ENCODE measurements at places on chromosomes 1 and 21.

GRCh38 chr1:11061652-11062365, 2.0 kb upstream of the SRM start:
- no peak for DNase-seq

- no peak for DNase-seq
These were observed at the start of gene ELAVL4 for GRCh38 chr1:50108497-50109059. TSS of gene ELAVL4 (plus strand) at chr1:50108920. CDS start at chr1:50109190, 270 bp downstream.

GRCh38 chr21:34845521-34846451, 177.0 kb downstream of the CLIC6 start:
- DNase-seq = no peak

GRCh38 chr1:227234998-227235405, 83.3 kb downstream of the CDC42BPA start:
- DNase-seq = no peak

- DNase-seq = no peak
These were observed 8.4 kb upstream of the SLC37A1 start for GRCh38 chr21:42505090-42505726.

DNA sequence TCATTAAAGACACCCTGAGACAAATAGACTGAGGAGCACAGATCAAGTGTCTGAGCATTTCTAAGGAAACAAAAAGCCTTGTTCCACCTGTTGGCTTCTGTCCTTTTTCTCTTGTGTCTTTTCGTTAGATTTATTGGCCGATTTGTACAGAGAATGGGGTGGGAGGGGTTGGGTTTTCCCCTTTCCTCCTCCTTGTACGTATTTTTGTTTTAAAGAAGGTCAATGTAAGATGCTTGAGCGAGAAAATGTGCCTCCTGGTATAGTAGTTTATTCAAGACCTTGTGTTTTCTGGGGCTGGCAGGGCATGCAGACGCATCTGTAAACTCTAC, 1.2 kb downstream of the BCL9 start:
- no peak for DNase-seq

DNA sequence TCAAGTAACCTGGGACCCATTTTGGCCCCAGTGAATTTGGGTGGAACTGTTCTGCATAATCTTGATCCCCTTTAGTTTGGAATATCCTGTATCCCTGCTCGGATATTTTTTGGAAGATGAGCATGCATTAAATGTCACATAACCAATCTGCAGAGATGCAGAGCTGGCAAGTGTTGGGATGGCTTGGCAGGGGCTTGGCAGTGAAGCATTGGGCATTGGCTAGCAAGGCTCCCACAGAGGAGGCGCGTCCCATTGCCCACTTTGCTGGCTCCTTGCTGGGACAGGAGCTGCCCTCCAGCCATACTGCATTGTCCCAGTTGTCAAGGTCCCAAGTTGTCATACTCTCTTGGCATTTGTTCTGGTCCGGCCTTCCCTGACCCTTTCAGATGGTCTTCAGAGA, 29.9 kb downstream of the LAMC2 start:
- no peak for DNase-seq

DNA sequence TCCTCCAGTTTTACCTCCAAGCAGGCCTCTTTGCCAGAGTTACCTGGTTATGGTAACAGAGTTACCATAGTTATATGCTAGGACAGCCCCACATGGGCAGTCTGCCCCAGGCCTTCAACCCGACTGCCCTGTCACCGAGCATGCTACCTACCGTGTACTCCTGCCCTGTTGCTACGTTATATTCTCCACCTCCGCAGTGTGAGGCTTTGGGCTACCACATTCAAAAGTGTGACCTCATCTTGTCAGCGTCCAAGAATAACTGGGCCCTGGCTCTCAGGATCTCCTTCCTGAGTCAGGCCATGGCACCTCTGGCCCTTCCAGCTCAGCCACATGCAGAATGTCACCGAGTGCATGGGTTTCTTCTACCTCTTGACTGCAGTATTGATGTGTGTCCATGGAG, 8.9 kb downstream of the MAPKAPK2 start:
- DNase-seq = no peak

GRCh38 chr1:227892489-227893299, 55.0 kb downstream of the WNT9A start:
- no peak for DNase-seq

DNA sequence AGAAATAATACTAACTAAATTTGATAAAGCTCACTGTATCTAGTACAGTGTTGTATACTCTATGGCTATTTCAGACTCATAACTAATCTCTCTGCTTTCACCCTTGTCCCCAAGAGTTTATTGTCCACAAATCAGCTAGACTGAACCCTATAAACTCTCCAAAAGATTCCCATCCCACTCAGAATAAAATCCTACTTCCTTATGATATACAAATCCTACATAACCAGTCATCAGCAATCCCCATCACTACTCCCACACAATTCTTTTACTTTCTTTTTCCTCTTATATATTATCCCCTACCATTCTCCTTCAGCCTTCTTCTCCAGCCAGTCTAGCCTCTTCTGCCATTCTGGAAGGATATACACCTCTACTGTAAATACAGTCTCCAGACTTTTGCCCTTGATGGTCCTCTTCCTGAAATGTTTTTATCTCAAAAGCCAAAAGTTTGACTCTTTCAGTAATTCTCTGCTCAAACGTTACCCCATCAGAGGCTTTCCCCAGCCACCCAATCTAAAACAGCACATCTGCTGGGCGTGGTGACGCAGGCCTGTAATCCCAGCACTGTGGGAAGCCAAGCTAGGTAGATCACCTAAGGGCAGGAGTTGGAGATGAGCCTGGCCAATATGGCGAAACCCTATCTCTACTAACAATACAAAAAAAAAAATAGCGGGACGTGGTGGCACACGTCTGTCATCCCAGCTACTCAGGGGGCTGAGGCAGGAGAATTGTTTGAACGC, 41.6 kb downstream of the ABL2 start:
- DNase-seq = no peak

Data from KG1 (cell line).